DMS79 treated with DMSO at 0.1 percent for 48 hours (cell line): ENCODE measurements at places on chromosomes 12 and 14.

- no peak for DNase-seq
These were observed 8.2 kb upstream of the MMP19 start for GRCh38 chr12:55850893-55851292.

GRCh38 chr14:31993521-31993951 lies 83.6 kb upstream of the ARHGAP5 start:
- no peak for DNase-seq

- DNase-seq, result no peak
These were observed 1.1 kb downstream of the NFE2 start for GRCh38 chr12:54299515-54300224.

- DNase-seq, result no peak
These were observed 6.4 kb downstream of the ERP27 start for GRCh38 chr12:14931791-14932560.

- no peak for DNase-seq
These were observed 612 bp upstream of the SLC25A3 start for GRCh38 chr12:98592825-98593322.

GRCh38 chr12:109310247-109311125 lies 1.4 kb upstream of the FOXN4 start:
- DNase-seq, result peak; percentile 62

DNA sequence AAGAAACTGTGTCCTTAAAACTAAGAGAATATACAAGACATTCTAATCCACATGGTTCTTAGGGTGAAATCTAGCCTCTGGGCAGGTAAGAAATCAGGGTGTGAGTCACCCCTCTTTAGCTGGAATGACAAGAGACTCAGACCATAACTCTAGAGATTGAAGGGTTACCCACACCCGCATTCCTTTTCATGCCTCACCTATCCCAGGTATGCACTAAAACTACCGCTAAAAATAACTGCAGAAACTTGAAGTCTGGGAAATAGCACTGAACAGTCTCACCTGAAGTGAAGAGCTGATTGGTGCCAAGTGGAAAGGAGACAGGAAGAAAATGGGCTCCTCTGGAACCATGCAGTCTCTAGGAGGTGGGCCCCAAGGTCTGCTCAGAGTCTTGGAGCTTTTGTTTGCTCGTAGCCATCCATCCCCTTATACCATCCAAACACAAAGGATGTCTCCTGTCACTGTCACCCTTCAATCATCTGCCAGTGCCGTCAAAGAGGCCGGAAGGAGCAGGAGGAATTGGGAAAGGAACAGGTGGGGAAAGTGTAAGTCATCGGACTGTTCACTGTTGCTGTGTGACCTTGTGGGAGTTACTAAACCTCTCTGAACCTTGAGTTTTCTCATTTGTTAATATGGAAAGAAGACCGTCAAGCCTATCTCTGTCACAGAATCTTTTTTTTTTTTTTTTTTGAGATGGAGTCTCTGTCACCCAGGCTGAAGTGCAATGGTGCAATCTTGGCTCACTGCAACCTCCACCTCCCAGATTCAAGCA lies 22.4 kb downstream of the DDX47 start:
- no peak for DNase-seq

DNA sequence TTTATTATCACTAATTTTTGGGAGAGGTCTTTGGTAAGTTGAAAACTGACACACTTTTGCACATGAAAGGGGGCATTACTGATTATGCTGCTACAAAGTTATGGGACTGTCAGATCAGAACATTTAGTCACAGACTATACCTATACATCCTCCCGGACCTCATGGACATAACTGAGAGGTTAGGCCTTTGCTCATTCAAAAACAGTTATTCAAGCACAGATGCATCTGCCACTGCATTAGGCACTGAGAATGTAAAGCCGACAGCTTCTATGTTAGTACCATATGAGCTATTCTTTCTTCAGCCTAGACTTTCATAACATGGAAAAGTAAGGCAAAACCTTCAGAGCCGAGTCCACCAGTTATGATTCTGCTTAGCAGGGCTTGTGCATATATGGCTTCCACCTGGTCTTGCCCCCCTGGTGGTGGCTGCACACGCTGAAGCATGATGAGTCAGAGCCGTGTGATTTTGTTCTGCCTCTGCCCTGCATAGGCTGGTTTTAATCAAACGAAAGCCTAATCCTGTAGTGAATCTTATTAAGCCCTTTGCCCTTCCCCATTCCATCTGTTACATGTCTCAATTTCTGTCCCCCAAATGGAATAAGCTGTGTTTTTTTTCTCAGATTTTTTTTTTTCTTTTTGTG lies 21.8 kb upstream of the RNU6-8 start:
- DNase-seq, result no peak

- DNase-seq, result no peak
These were observed 303.4 kb downstream of the SEC23A start for GRCh38 chr14:38799671-38800070.

- DNase-seq, result no peak
These were observed 91.8 kb upstream of the EEA1 start for GRCh38 chr12:93020631-93021597.

DNA sequence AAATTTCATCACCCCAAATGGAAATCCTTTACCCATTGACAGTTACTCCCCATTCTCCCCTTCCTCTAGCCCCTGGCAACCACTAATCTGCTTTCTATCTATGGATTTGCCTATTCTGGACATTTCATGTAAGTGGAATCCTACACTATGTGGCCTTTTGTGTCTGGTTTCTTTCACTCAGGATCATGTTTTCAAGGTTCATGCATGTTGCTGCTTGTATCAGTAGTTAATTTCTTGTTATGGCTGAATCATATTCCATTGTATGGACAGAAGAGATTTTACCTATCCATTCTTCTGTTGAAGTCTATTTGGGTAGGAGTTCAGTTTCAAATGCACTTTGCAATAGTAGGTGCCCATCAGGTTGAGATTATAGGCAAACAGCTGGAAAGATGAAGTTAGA lies 1.4 kb downstream of the RFC5 start:
- DNase-seq, result no peak

GRCh38 chr14:21382886-21383847 lies 652 bp downstream of the SUPT16H start:
- DNase-seq, result peak; percentile 82

- peak; percentile 80 for DNase-seq
These were observed 484 bp downstream of the ALKBH1 start for GRCh38 chr14:77707355-77707723.
